SHP77 (cell line): ENCODE measurements at places on chromosomes 12 and 14.

GRCh38 chr14:69999261-69999674 lies 120.1 kb downstream of the SMOC1 start:
- DNase-seq: peak; percentile 97

DNA sequence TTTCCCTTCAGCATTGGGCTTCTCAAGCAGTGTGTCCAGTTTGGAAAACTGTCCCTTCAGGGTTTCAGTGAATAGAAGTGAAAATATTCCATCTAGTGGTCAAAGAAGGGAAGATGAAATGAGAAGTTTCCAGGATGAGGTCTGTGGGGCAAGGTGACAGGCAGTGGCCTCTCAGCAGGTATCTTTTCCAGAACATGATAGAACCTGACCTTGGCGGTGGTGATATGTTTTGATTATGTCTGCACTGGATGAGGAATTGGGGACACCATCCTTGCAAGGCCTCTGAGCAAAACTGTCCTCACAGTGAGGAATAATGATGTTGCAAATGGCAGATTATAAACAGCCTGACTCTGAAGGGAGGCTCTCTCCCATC lies 4.7 kb downstream of the GPX2 start:
- DNase-seq: peak; percentile 32

DNA sequence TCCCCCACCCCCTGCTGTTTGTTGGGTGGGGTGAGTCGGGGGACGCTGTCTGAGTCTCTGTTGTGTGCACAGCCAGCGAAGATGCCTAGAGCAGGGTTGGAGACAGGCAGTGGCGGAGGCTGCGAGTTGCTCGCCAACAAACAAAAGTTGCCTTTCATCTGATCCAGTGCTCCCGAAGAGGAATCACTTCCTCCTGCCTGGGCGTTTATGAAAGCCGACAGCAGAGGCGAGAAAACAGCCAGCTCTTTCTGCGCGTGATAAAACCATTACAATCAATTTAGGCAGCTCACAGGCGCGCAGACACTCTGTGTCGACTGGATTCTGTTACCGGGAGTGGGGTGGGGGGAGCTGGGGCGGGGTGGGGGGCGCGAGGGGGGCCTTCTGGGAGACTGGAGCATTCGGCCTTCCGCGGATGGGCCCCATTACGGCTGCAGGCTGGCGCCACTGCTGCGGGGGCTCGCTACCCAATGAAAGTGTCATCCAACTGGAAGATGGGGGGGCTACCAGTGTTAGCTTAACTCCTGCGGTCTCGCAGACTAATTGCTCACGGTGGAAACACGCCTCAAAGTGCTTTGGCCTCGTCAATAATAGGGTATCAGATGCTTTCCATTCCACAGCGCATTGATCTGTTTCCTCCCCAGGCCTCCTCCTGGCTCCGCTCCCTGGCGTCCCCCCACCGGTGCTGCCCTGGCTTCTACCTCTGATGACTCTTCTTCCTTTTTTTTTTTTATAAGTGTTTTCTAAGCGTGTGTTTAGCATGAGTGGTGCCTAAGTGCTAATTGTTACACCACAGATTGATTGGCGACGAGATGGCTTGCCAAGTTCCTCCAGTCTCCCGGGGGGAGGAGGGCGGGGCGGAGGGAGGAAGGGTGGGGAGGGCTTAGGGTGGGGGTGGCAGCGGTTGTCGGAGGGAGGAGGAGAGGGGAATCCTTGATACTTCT lies 678.4 kb downstream of the MED13L start:
- no peak for DNase-seq

DNA sequence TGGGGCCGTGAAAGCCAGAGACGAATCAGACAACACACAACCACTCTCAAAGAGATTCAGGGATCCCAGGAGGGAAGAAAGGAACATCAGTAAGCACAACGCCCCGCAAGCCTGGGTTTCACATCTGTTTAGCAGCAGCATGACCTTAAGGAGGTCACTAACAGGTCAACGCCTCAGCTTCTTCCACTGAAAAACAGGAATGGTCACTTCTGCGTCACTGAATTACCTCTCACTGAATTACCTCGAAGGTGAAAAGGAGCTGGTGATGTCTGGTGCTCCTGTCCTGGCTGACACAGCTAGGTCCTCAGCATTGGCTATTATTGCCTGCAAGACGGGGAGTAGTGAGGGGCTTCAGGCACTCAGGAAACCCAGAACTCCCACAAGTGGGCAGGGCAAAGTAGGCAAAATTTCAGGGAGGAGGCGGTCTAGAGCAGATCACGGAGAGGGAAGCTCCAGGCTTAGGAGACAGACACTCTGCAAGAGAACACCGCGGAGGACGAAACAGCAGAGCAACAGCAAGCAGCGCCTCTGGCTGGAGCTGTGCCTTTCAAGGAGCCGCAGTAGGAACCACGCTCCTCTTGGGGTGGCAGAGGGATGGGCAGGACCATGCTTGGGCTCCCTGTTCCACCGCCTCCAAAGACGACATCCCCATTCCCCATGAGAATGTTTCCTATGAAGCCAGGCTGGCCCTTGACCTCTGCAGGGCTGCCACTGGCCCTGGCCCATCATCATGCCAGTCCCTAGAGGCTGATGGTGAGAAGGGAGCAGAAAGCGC lies 108.4 kb downstream of the SINHCAF start:
- DNase-seq: no peak

GRCh38 chr12:40142001-40142744 lies 36.3 kb upstream of the SLC2A13 start:
- no peak for DNase-seq
